CD4-positive, alpha-beta T cell treated with Interleukin-12 subunit alpha and Interleukin-12 subunit beta, for 1 hour (primary cell): ENCODE measurements at places on chromosomes 5 and 9.

GRCh38 chr5:65423623-65424022 is 58.1 kb downstream of the ADAMTS6 start:
- DNase-seq: no peak

GRCh38 chr9:94913550-94913949 is 187.1 kb downstream of the AOPEP start:
- DNase-seq: no peak

- DNase-seq: no peak
These were observed 761 bp downstream of the REEP2 start for GRCh38 chr5:138439477-138440158.

DNA sequence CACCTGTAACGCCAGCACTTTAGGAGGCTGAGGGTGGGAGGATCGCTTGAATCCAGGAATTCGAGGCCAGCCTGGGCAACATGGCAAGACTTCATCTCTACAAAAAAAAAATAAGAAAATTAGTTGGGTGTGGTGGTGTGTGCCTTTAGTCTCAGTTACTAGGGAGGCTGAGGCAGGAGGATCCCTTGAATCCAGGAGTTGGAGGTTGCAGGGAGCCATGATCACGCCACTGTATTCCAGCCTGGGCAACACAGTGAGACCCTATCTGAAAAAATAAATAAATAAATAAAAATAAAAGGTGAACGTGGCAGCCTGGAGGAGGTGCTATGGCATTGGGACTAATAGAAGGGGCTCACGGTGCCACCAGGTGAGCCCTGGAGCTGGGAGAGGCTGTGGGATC is 7.1 kb downstream of the FGFR4 start:
- no peak for DNase-seq

DNA sequence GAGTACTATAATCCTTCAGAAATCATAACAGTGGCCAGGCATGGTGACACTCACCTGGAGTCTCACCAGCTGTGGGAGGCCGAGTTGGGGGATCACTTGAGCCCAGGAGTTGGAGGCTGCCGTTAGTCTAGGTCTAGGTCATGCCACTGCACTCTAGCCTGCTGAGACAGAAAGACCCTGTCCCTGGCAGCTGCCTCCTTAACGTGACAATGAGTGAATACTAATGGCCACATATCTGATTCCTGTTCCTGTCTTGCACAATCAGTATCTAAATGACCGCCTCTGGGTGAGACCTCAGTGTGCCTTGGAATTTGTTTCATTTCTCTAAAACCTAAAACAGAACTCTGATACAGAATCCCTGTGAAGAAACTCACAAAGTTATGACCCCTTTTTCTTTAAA is 131.0 kb upstream of the DAB2 start:
- no peak for DNase-seq

- no peak for DNase-seq
These were observed 7.8 kb downstream of the IER5L start for GRCh38 chr9:129170229-129170628.

- no peak for DNase-seq
These were observed 28.8 kb downstream of the G3BP1 start for GRCh38 chr5:151800532-151800931.

GRCh38 chr5:30856242-30856641 is 337.2 kb upstream of the CDH6 start:
- no peak for DNase-seq

DNA sequence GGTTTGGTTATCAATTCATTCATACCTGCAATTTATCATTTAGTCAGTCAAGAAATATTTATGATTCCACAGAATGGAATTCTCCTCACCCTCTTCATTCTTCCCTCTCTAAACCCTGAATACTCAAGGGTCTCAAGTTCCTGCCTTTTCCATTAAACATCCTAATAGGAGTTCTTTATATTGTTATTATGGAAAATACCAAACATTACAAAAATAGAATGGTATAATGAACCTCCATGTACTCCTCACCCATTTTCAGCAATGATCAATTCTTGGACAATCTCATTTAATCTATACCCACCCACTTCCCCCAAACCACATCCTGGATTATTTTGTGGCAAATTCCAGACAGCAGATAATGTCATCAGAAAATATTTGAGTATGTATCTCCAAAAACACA is 74.5 kb downstream of the ADAMTS12 start:
- no peak for DNase-seq

GRCh38 chr5:133861161-133861737 is 107.2 kb downstream of the C5orf15 start:
- DNase-seq: no peak

DNA sequence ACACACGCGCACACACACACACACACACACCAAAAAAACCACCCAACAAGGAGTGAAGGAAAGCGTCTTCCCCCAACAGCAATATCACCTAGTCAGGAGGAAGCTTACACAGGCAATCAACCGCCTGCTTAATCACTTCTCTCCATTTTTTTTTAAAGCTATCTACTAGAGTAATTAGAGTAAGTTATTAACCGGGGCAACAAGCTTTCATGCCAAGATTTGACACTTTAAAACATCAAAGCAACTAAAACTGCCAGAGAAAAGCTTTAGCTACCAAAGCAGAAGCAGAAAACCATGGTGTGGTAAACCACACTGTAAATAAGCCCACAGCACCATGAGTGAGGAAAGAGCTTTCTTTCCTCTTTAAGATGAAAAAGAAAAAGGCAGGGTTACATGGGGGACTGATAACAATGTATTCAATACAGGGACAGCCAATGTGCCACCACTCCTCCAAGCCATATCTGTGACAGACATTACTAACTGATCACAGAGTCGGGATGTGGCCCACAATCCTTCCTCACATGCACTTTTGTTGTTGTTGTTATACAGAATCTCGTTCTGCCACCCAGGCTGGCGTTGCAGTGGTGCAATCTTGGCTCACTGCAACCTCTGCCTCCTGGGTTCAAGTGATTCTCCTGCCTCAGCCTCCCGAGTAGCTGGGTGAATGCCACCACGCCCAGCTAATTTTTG is 282.1 kb downstream of the CRB2 start:
- peak; percentile 45 for DNase-seq

- no peak for DNase-seq
These were observed 8.2 kb downstream of the NR2F1-AS1 start for GRCh38 chr5:93572608-93573353.

DNA sequence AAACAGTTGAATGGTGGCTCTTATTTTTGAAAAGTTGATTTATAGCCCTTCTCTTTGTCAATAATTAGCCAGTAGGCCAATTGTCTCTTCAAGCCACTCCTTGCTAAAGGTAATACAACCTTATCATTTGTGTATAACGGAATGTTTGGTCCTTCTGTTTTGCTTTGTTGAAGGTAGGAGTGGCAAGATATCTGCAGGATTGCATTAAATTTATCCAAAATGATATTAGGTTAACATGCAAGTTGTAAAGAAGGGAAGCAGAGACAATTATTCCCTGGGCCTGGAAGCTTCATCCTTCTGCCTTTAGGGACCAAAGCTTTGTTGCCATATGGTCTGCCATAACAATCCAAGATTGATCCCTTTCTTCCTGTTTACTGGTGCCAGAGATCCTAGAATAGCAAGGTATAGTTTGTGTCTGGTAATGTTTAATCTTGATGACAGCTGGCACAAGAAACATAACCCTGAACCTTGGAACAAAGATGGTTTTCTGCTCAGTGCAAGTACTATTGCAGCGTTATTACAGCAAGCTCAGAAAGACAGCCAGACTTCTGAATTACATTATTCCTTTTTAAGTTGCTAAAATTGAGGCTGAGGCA is 15.5 kb upstream of the FSD1L start:
- no peak for DNase-seq

GRCh38 chr9:136197930-136198604 is 6.9 kb downstream of the LHX3 start:
- DNase-seq: no peak

- no peak for DNase-seq
These were observed 204.4 kb downstream of the GLIS3 start for GRCh38 chr9:4095484-4095883.

DNA sequence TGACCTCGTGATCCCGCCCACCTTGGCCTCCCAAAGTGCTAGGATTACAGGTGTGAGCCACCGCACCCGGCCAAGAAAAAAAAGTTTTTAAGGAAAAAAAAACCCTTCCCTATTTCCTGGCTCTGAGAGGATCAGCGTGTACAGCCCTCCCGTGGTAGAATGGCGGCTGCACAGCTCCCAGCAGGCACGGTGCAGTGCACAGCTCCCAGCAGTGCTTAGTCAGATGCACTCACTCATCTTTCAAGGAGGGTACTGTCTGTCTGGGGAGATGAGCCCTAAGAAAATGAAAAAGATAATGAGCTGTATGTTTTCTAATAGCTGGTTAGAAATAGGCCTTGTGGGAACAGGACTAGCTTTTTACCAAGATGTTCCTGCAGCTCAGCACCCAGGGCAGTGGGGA is 36.7 kb upstream of the SLC2A8 start:
- no peak for DNase-seq

GRCh38 chr5:152584103-152584502 is 179.0 kb upstream of the NMUR2 start:
- no peak for DNase-seq

DNA sequence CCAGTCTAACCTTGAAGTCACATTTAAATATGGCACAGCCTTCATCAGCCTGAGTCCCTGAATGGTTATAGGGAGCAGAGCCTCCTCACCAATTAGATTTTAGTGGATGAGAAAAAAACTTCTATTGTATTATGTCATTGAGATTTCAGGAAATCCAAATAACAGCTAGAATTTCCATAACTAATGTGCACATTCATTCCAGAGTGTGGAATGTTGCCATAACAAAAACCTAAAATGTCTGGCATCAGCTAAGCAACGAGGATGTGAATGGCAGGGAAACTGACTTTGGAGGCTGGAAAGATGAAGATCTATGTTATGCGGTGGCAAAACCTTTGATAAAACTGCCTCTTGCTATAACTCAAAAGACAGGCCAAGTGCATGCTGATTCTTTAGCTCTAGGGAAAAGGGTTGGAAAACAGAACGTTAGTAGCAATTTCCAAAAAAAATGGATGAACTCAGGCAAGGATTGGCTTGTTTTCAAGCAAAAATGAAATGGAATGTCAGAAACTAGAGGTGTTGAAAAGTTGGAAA is 91.3 kb upstream of the NFIB start:
- no peak for DNase-seq

DNA sequence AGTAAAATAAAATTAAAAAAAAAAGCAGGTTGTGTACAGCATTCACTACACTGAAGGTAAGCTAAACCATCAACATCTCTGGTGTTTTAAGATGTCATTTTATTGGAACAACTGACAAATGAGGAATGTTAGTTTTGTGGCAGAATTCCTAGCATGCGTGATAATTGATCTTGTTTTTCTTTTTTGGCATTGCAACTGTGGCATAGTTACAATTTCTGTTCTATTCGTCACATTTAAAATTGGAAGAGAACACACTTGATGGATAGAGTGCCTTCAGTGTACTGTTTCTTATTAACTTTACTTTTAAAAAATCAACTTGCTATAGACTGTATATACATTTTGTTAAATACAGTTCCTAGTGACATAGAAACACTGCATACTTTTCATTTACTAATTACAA is 43.6 kb upstream of the TNFSF15 start:
- DNase-seq: no peak

DNA sequence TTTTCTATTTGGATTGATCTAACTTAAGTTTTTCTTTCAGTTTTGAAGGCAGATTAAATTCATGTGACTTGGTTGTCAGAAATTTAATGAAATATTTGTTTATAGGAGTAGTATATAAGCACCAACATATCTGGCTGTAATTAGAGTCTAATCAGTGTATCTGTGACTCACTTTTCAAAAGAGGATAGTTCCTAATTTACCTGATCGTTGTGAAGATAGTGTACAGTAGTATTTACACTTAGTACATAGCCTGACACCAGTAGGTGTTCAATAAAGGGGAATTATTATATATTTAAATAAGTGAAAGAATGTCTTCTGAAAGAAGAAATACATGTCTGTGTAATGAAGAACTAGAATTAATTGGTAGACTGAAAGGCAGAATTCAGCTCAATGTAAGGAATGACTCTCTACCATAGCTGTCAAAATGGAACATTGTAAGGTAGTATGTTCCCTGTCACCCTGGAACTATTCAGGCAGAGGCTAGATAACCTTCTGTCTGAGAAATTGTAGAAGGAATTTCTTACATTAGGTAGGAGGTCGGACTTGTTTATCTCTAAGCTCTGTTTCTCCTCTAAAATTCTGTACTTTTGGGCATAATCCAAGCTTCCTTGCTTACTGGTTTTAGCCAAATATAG is 8.6 kb downstream of the TGFBR1 start:
- DNase-seq: no peak

GRCh38 chr5:98827161-98827560 is 53.7 kb downstream of the RGMB start:
- peak; percentile 23 for DNase-seq

DNA sequence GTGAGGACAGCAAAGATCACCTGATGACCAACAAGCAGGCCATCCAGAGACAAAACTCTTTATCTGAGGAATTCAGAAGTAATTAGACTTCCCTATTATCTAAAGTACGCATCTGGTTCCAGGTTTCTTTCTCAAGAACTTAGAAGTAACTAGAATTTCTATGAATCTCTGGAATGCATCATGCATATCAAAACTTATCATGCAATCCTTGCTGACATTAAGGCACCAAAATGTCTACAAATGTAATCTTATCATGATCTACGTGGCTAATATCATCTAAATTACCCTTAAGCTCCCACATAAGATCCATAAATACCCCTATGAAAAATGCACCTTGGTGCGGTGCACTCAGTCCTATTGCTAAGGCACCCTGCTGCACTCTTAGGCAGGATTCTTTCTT is 488.1 kb upstream of the TLE4 start:
- DNase-seq: no peak

GRCh38 chr9:34271265-34272006 is 57.6 kb downstream of the KIF24 start:
- no peak for DNase-seq

- DNase-seq: no peak
These were observed 593.2 kb downstream of the ELAVL2 start for GRCh38 chr9:23232831-23233230.

DNA sequence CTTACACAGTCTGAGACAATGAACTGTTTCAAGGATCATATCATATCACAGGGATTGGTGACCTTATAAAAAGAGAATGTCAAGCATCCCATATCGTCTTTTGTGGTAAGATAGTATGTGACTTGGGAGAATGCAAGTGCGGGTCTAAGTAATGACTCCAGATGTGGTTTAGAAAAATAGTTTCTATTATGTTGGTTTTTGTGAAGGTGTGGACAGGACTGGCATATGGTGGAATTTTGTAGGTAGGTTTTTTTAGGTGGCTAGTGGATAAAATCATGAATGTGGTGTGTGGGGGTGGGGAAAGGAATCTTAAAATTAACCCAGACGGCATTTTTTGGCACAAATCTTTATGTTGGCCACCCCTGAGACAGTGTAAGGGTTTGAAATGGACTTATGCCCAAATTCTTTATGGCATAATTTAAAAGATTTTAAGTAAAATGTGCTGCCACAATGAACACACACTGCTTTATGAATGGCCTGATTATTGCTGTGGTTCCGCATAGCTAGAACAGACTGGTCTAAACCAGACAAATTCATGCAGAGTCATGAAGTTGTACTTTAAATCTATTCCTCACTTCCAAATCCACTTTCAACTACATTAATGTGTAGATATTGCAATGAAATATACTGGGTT is 204.8 kb upstream of the HAPLN1 start:
- no peak for DNase-seq

GRCh38 chr5:2453781-2454180 is 297.7 kb downstream of the IRX2 start:
- no peak for DNase-seq

- no peak for DNase-seq
These were observed 36.7 kb upstream of the F2R start for GRCh38 chr5:76679231-76679630.

GRCh38 chr9:134433101-134433500 is 106.8 kb downstream of the RXRA start:
- DNase-seq: no peak
